ENCODE measurements at places on chromosomes 1 and 21.

- DNase-seq: no peak
Observed at GRCh38 chr1:6918925-6919511, 133.8 kb downstream of the CAMTA1 start.

DNA sequence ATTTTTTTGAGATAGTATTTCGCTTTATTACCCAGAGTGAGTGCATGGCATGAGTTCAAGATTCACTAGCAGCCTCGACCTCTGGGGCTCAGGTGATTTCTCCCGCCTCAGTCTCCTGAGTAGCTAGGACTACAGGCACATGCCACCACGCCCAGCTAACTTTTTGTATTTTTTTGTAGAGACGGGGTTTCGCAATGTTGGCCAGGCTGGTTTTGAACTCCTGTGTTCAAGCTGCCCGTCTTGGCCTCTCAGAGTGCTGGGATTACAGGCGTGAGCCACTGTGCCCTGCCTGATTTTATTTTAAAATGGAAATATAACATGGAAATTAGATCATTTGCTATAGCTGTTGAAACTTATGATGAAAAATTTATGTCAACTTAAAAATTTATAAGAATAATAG lies 30.1 kb downstream of the RTCA start:
- DNase-seq: no peak

- no peak for DNase-seq
Observed at GRCh38 chr1:114610546-114611245, 29.3 kb upstream of the BCAS2 start.

- no peak for DNase-seq
Observed at GRCh38 chr1:3828391-3828790, 28.6 kb downstream of the CEP104 start.

DNA sequence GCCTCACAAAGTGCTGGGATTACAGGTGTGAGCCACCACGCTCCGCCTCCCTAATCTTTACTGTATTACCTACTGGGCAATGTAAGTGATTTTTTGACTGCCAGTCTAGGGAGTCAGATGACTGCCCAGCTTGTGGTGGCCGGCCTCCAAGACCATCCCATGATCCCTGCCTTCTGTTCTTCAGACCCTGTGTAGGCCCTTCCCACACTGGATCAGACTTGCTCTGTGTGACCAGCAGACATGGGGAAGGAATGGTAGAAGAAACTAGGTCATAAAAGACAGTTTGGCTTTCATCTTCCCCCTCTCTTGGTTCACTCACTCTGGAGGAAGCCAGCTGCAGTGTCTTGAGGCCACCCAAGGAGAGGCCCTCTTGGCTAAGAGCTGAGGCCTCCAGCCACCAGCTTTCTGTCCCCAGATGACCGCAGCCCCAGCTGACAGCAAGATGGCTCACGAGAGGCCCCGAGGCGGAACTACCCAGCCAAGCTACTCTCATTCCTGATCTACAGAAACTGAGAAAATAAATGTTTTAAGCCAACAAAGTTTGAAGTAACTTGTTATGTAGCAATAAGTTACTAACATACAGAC lies 14.5 kb upstream of the CBR3 start:
- DNase-seq: no peak

- no peak for DNase-seq
Observed at GRCh38 chr1:42937836-42938644, 20.6 kb downstream of the SLC2A1 start.

DNA sequence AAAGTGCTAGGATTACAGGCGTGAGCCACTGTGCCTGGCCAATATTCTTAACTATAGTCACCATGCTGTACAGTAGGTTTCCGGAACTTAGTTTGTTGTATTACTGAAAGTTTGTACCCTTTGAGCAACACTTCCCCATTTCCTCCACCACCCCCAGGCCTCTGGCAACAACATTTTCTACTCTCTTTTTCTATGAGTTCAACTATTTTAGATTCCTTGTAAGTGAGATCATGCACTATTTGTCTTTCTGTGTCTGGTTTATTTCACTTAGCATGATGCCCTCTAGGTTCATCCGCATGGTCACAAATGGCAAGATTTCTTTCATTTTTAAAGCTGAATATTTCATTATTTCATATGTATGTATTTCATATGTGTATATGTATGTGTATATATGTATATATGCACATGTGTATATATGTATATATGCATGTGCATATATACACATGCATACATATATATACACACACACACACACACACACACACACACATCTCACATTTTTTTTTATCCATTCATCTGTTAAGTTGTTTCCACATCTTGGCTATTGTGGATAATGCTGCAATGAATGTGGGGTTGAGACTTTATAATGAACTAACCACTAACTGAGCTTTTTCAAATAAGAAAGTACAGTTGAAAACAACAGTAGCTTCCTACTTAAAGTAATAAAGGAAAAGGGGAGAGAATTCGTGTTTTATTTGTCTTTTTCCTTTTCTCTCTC lies 256.8 kb upstream of the C1orf105 start:
- no peak for DNase-seq

DNA sequence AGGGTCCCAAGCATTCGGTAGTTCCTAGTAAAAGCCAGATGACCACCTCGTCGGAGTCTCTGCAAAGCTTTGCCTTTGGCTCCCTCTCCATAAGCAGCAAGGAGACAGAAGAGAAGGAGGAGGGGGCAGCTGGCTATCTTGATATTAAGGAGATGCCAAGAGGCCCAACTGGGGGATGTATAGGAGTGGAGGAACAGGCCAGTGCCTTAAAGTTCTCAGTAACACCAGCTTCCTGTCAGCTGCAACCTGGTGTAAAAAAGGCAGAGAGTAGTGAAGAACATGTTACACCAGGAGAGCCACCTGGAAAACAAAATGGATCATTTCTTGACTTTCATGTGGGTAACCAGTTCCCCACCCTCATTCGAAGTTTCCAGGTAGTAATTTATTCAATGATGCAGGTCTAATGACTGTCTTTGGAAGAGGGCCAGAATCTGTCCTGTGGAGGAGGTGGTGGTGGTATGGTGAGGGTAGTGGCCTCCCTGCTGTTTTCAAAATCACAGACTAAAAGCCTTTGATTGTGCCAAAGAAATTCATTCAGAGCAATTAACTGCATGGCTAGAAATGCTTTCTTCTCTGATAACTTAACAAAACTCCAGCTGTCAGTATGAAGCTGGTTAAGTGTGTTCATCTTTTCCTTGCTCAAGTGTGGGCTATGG lies 27.3 kb downstream of the TMEM200B start:
- DNase-seq: no peak

DNA sequence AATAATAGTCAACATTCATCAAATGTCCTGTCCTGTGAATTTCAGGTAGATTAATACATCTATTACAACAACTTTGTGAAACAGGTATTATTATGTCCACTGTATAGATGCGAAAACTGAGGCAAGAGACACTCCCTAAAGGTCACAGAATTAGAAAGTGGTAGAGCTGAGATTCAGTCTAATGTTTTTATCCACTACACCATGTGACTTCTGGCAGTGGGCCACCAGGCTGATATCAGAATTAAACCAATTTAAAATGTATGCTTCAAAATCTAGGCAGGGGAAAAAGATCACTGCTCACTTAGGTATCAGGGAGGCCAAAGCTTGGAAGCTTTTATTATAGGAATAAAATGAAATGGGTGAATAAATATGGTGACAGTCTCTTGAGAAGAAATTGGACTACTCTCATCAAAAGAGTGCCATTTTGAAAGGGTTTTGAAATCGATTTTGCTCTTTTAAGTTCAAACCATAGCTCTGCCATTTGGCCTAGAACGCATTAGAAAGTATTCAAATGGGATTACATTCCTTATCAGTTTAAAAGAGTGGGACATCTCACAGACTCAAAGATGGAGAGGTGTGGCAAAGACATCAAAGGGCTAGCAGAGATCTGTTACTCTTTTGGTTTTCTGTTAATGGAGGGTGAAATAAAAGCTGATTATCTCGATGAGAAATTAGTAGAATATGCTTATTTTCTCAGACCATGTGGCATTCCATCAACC lies 1.9 kb downstream of the DDAH1 start:
- no peak for DNase-seq

DNA sequence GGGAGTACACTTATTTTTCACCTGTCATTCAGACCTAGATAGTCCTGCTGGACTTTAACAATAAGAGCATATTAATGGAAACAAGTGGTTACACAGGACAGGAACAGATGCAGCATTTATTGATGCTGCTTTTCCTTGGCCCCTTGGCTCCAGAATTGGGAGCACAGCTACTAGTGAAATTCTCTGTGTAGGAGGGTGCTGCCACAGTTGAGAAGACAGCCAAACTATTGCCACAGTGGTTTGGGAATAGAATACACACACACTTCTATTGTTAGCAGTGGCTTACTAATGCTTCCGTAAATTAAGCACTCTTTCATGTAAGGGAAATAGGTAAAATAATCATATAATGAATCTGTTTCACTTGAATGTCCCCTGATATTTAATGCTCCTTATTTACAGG lies 105.3 kb upstream of the TENT5C start:
- DNase-seq: no peak

DNA sequence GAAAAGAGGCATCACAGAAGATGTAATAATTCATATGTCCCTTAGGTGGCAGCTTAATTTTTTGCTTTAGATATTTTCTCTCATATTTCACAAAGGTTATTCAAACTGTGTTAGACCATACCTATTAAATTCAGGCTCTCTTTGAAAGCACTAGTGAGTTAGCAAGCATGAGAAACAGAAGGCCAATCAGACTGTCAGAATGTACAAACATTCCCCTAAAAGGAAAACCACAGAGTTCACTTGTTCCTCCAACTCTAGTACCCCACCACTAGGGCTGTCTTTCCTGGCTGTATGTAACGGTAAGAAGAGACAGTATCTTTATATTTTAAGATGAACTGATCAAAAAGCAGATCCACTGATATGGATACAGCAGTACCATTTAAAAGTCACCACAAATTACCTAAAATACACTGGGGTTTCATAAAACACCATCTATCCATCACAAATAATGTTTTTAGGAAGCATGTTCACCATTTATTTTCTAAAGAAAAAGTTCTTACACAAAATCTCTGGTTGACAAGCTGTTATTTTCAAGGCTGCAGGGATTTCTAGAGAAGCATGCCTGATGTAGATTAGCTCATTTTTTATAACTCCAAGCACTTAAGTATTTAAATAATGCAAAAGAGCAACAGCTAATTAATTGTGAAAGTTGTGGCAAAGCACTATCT lies 1.8 kb downstream of the ARPC5 start:
- DNase-seq: no peak

DNA sequence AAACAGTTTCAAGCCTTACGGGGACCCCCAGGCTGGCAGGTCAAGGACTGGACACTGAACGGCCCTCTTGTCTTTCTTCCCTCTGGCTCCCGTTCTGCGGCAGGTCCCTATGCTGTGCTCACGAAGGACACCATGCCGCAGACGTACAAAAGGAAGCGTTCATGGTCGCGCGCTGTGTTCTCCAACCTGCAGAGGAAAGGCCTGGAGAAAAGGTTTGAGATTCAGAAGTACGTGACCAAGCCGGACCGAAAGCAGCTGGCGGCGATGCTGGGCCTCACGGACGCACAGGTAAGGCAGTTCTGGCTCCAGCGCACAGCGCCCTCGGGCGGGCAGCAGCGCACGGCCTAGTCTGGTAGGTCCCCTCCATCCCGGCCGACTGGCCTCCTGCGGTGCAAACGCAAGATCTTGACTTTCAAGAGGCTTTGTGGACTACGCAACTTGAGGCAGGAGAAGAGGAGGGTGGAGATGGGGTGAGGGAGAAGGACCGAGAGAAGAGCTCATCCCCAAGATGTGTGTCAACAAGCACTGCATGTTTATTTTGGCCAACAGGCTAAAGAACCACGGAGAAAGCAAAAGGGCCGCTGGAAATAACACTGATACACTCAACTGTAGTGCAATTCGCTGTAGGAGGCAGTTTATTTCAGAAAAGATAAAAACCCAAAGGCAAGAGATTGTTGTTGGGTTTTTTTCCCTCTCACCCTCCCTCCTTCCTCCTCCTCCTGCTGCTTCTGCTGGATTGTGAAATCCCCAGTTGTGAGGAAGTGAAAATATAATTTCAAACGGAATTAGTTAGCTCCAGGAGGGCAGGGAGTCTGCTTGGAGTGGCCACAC lies 3.0 kb downstream of the HLX start:
- no peak for DNase-seq

DNA sequence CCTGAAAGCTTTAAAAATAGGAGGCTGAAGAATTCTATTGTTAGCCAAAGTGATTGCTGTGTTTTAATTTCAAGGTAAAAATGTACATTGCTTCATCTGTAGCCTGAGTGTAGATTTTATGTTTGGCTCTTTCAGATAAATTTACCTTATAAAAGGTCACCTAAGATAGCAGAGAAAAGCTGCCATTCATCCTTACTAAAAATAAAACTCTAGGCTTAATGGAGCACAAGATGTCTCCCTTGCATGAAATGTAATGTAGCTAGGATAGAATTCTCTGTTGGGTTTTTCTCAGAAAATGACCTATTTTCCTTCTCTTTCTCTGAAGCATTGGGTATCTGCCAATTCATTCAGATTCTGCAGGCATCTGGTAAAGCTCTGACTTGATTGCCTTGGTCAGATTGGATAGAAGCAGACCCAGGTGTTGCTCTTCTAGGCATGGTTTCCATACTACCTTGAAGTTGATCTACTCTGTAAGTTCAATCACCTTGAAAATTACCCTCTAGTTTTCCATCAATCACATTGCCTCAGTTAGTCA lies 176.6 kb upstream of the GORAB start:
- no peak for DNase-seq

DNA sequence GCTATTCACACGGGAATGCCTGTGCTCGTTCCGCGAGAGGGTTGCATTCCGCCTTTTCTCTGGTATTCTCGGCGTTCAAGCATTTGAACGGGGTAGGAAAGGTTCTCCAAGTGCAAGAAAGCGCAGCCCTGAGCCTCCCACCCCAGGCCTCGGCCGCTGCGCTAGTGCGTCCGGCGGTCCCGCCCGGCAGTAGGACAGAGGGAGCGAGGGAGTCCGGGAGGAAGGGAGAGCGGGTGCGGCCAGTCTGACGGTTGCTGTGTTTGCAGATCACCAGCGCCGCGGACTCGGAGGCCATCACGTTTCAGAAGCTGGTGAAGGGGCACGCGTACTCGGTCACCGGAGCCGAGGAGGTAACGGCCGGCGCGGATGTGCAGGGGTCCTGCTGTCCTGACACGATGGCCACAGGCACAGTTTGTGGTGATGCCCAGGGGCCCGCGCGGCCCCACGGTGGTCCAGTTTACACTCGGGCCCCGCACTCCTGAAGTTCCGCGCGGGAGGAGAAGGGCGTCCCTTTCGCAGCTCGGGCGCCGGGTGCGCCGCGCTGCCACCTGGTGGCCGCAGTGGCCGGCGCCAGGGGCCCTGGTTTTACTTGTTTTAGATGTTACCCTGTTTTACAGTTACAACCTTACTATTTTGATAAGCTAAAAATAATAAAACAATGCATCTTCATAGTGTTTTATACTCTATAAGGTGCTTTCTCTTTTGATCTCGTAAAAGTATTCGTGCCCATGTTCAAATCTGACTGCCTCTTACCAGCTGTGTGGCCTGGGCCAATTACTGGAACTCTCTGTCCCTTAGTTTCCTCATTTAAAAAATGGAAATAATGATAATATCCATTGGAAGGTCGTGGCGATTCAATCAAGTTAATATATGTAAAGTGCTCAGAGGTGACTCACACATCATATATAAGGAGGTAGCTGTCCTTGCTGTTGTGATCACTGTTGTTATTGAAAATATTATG lies 36.7 kb downstream of the CAPN2 start:
- DNase-seq: peak; percentile 52

GRCh38 chr1:204322339-204322868 lies 37.3 kb downstream of the PLEKHA6 start:
- DNase-seq: no peak

- DNase-seq: no peak
Observed at GRCh38 chr1:42576935-42577334, 81.3 kb upstream of the PPIH start.

All from posterior cingulate gyrus (tissue), 11 donors.